Fibroblast of lung (primary cell): ENCODE measurements at places on chromosomes 7 and 10. TPM values are rescaled to one million over a fixed set of nuclear protein-coding genes. Genes with fewer than 3 reads are reported as not detected.

- DNase-seq: peak; percentile 63
Observed at GRCh38 chr7:2471022-2471329, 5.2 kb downstream of the GRIFIN start.

GRCh38 chr10:25178411-25178810 lies 3.6 kb downstream of the GPR158 start:
- DNase-seq: no peak

MLXIPL gene
- 0.51 TPM in 1 of 2 replicates, not detected in the other for total RNA-seq

HABP2 gene
- not detected in 2 replicates for total RNA-seq

DNA sequence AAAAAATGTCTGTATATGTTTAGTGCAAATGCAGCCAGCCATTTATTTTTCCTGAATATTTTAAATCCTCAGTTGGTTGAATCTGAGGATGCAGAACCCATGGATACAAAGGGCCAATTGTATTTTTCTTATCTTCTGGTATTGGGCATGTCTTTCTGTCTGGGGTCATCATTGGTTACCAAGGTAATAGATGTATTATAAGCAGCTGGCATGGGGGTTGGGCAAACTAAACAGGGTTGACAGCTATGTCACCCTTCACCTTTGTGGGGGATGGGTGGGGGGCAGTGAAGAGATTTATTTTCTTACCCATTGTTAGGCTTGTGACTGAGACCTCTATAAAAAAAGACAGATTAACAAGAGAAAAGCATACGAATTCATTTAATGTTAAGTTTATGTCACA lies 38.8 kb downstream of the CDHR3 start:
- DNase-seq: no peak

GRCh38 chr7:64625114-64626082 lies 40.5 kb upstream of the ZNF107 start:
- no peak for DNase-seq

- DNase-seq: no peak
Observed at GRCh38 chr10:3036155-3037021, 31.0 kb upstream of the PFKP start.

DNA sequence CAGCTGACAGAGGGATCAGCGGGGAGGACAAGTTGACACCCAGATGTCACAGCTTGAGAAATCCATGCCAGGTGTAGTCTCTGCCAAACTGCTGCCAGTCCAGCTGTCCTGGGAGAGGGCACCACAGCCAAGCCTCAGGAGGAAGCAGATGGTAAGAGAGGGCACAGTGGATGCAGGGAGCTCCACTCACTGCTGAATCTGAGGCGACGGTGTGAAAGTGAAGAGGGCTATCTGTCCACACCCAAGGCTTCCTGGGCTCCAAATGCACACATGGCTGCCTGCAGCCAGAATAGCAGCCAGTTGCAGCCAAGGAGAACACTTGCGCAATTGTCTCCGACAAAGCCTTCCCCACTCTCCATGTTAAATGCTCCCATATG lies 502.4 kb downstream of the GRID1 start:
- no peak for DNase-seq

DNA sequence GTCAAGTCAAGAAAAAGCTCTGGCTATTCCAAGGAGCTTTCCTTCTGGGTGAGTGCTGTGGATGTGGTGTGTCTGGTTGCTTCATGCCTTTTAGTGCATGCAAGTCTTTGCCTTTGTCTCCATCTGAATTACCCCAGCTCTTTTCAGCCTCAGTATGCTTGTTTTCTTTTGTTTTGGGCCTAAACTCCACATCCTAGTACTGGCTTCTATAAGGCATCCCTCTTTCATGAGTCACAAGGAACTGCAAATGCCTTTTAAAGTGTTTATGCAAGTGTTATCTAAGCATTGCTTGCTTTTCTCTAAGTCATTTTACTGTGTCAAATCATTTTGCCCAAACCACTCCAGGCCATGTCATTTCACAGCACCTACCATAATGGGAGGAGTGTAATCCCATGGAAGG lies 132.1 kb downstream of the PLCE1 start:
- DNase-seq: peak; percentile 90

- DNase-seq: no peak
Observed at GRCh38 chr10:88027570-88027969, 164.1 kb downstream of the PTEN start.

DNA sequence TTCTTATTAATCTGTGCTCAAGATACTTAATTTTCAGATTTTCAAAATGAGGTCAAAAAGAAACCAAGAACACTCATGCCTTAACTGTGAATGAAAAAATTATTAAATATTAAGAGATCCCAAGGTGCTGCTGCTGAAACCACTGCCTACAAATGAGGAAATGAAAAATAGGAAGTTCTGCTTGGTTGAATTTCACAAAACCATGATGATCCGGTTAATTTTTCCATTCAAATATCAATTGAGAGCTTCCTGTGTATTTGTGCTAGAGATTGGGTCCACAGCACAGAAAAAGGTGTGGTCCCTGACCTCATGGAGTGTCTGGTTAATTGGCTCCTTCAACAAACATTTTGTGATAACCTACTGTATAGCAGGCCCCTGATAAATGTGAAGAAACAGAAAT lies 132.7 kb upstream of the YAE1 start:
- no peak for DNase-seq

GRCh38 chr7:99089914-99090629 lies 53.8 kb downstream of the SMURF1 start:
- DNase-seq: no peak

DNA sequence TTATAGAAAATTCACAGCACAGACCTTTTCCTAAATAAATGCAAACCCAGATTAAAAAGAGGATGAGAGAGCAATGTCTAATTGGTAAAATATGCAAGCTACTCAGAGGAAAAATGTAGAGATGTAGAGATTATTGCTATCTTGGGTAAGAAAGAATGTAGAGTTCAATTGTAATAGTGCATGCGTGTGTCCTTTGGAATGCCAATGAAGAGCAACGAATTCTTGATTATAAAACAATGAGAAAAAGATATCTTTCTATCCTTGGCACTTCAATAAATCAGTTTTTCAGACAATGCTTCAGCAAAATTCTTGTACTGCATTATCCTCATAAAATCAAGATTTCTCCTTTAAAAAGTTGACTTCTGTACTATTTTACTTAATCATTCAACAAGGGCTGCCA lies 50.9 kb downstream of the SEMA3D start:
- peak; percentile 39 for DNase-seq

DNA sequence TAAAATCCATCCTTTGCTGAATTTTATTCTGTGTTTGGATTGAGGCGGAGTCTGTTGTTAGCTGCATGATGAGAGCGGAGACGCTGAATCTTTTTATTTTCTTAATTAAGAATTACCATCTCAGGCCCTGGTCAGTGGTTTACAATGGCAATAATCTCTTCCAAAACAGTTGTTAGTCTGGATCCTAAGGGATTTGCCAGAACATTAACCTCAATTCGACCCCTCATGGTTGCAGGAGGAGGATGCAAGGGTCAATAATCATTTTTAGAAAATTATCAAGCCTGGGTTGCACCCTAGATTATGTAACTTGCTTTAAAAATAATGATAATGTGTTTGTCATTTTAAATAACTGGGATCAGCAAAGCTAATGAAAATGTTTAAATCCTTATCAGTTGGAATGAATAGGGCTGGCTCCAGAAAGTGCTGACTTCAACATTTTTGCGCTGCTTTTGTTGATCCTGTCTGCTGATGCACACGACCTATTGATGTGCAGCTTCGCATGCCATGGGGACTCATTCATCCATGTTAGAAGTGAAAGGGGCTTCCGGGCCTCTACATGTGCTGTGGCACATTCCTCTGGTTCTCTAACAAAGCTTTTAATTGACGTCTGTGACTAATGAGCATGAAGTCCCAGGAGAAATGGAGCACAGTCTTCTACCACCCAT lies 80.7 kb upstream of the KIAA1217 start:
- DNase-seq: peak; percentile 14

- peak; percentile 14 for DNase-seq
Observed at GRCh38 chr10:80535671-80536360, 1.9 kb upstream of the SH2D4B start.

FOXI2 gene
- total RNA-seq: not detected in 2 replicates

DNA sequence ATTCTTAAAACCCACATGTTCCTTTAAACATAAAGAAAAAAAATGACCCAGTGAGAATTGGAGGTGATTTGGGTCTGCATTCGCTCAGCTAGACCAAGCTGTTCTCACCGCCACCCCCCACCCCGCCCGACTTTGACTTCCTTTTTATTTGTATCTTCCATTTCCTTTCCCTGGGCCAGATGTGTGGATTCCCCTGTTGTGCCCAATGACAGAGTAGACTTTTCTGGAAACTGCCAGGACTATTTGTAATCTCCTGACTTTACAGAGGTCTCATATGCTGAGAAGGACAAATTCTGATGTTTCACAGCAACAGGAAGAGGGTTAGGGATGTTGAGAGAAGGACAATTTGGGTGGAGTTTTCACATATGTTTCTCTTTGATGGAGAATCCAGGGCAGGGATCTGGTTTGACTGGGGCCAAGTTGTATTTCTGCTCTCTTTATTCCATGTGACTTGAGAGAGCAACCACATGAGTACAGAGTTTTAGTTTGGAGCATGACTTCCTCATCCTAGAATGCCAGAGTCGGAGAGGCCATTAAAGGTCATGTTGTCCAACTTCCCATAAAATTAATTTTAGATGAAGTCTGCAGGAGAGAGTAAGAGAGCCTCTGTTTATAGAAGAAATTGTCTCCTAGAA lies 1023.2 kb downstream of the LRMDA start:
- DNase-seq: no peak

RHOBTB1 gene
- total RNA-seq: 19.8 TPM in 2 replicates

SPDYE18 gene
- total RNA-seq: 0.50 and 0.51 TPM in 2 replicates

DNA sequence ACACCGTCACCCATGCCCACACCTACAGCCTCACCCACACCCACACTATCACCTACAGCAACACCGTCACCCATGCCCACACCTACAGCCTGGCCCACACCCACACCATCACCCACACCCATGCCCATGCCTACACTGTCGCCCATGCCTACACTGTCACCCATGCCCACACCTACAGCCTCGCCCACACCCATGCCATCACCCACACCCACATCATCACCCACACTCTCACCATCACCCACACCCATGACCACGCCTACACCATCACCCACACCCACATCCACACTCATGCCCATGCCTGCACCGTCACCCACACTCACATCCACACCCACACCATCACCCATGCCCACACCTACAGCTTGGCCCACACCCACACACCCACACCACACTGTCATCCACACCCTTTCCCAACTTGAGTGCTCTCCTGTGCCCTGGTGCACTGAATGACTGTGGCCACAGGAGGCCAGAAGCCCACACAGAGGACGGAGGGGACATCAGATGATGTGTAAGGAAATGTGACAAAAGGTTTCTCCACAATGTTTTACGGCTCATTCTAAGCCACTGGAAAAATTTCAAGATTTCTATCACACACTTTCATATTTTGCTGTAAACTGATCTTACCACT lies 153.3 kb downstream of the WDR37 start:
- DNase-seq: no peak

DNA sequence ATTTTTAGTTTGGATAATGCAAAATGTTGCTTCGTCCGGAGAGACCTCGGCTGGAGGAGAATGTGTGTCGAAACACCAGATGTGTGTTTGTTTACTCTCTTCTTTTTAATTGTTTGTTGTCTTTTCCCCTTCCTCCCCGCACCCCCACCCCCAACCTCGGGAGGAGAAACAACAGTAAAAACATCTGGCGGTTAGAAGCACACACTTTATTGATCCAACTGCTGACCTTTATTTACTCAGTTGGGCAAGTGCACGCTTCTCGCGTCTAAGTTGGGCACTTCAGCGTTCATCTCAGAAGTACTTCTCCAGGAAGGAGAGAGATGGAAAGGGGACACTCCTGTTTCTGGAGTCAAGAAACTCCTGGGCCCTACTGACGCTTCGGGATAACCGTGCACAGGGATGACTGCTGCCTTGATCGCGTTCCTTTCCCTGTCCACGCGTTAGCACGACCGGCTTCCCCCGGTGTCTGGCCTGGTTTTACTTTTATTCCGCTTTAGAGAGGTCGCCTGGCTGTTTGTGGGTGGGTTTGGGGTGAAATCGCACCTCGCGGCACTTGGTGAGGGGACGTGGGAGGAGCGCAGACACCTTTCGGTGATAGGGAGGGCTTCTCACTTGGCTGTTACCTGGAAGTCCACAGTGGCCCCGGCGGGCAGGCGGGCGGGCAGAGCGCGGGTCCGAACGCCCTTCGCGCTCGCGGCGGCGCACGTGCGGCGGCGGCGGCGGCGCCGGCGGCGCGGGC lies 168.3 kb upstream of the PPP1R3A start:
- peak; percentile 57 for DNase-seq

DNA sequence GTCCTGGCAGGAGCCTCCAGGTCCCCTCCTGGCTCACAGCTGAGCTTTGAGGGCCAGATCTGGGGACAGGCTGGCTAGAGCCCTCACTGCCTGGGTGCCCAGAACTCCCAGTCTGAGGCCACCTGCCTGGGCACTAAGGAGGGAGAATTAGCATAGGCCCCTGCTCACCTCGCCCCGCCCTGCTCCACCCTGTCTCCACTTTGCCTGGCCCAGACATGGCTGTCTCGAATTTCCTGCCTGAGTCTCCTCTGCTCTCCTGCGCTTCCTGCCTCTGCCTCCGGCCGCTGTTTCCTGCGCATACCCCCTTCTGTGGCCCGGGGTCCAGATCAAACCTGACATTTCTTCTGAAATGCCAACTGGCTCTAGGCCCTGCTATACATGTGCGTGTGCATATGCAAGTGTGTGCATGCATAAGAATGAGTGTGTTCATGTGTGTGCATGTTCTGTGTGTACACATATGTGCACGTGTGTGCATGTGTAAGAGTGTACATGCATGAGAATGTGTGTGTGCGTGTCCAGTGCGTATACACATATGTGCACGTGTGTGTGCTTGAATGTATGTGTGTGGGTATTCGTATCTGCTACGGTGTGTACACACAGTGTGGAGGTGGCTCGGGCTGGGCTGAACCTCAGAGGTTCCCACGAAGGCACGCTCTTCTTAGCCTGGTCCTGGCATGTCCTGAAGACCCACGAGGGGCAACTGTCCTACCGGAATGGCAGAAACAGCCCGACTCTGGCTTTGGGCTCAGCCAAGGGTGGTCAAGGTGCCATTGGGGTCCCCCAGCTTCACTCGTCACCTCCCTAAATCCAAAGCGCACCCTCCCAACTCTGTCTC lies 64.9 kb downstream of the MYL10 start:
- DNase-seq: no peak

DNA sequence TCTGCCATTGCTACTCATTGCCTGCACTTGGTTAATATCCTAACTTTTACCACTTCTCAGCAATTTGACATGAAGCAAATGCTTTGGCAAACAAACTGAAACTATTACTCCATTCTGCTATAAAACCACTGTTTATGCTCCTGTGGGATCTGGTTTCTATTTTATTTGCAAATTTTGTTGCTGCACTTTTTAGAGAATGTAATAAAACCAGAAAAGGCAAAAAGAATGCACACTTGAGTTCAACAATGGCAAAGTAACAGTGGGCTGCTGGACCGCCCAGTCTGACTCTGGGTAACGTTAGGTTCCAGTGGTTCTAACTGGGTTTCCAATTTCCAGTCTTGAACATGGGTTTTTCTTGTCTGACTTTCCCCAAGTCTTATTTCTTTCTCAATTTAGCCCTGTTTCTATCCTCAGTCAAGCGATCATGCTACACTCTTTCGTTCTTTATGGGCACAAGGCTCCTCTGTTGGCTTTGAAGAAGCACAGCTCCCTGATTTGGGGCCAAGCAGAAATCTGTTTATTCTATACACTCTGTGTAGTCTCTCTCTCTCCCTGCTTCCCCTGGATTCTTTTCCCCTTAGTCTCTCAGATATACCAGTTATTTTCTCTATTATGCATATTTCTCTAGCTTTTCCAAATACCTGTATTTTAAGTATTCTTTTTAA lies 129.2 kb upstream of the FAM3C start:
- peak; percentile 14 for DNase-seq
